ENCODE measurements at places on chromosomes 3 and 15.

DNA sequence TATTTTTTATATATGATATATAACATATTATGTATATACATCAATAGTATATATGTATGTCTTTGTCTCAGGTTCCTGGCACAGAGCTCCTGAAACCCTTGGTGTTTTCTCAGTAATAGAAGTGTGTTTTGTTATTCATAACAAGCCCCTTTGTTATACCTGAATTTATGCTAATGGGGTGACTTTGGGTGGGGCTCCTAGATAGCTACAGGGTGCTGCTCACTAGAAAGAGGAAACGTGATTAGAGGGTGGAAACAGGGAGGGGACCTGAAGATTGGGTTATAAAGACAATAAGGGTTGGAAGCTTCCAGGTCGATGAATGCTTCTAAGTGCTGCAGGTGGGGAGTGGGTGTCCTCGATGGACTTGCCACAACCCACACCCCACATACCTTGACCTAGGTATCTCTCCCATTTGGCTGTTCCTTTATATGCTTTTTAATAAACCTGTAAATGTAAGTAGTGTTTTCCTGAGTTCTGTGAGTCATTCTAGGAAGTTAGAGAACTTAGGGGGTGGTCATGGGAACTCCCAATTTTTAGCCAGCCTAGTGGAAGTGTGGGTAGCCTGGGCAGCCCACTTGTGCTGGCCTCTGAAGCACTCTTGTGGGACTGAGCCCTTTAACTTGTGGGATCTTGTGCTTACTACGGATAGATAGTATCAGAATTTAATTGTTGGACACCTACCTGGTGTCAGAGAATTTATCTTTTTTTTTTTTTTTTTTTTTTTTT, 36.9 kb upstream of the C15orf39 start:
- no peak for DNase-seq

GRCh38 chr3:41522612-41523011, 323.3 kb downstream of the CTNNB1 start:
- no peak for DNase-seq

GRCh38 chr3:37287776-37288175, 113.4 kb upstream of the LRRFIP2 start:
- DNase-seq = peak; percentile 42

- DNase-seq = no peak
Measured at GRCh38 chr3:58434511-58434910, 879 bp upstream of the PDHB start.

DNA sequence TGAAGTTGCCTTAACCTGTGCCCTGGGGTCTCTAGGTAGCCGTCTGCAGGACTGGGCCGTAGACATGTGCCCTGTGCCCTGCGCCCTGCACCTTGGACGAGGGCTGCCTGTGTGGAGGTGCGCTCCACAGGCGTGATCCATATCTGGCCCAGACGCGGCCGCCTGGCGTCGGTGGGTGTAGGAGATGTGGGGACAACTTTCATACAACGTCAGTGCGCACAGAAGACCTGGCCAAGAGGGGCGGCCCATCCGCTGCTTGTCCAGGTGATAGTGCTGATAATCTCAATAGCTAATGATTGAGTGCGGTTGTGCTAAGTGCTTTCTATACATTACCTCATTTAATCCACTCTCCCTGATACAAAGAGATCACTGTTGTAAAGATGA, 665 bp upstream of the RASGRP1 start:
- no peak for DNase-seq

GRCh38 chr3:153572654-153573053, 410.6 kb downstream of the RAP2B start:
- DNase-seq = no peak

GRCh38 chr15:32867313-32867626, 149.5 kb downstream of the GREM1 start:
- no peak for DNase-seq

DNA sequence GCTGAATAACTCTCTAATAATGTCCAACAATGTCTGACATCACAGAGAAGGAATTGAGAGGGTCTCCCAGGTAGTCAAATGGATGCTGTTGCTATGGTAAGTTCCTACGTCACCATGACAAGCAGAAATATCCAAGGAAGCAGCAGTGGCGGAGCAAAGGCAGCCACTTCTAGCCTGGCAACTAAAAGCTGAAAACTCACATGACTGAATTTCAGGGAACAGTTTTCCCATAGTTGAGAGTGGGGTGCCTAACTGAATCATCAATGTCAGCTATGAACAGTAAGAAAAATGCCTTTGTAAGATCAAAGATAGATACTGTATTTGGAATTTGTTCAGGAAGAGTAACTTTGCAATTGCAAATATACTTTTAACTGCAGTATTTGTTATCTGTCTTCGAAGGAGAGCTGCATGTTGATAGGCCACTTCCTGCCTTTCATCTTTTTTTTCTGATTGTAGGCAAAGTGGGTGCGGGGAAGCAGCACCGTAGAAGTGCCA, 161.7 kb downstream of the BBX start:
- no peak for DNase-seq

GRCh38 chr3:18035641-18036449, 293.4 kb upstream of the TBC1D5 start:
- no peak for DNase-seq

DNA sequence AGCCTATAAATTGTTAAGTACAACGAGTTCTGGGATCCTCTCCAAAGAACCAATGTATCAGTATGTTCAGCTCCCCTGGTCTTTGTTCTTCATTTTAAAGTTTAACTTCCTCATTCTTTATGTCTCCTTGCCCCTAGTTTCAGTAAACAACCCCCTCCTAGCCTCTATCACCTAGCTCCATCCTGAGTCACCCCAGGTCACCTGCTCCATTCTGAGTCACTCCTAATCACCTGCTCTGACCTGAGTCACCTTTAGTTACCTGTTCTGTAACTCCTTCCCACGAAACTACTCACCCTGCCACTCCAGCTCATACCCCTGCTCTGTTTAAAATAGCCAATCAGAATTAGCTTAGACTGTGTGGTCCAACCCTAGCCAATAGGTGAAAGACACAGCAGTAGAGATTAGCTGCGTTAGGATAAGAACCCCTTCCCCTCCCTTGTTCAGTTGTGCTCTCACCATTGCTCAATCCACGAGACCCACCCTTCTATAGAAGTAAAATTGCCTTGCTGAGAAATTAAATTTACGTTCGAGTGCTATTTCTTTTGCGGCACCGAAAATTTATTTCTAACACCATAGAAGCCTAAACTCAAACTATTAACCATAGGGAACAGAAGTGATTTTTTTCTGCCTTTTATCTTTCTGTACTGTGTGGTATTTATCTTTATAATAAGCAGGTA, 245.0 kb upstream of the ADAMTS9 start:
- DNase-seq = no peak

DNA sequence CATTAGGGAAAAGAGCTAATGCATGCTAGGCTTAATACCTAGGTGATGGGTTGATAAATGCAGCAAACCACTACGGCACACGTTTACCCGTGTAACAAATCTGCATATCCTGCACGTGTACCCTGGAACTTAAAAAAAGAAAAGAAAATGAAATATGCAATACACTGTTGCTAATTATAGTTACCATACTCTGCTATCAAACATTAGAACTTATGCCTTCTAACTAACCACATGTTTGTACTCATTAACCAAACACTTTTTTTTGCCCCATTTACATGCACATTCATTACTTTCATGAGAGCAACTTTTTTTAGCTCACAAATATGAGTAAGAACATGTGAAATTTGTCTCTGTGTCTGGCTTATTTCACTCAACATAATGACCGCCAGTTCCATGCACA, 253.1 kb downstream of the CGGBP1 start:
- DNase-seq = no peak

Measured in glomerular endothelial cell (primary cell).